Dermis blood vessel endothelial cell (primary cell): ENCODE measurements at places on chromosomes 3 and 15. TPM values are rescaled to one million over a fixed set of nuclear protein-coding genes. Genes with fewer than 3 reads are reported as not detected.
A peak's percentile ranks its signal among the peaks of the same experiment; 100 is the strongest.

AGBL1 gene
- total RNA-seq = not detected in 2 replicates

ZPLD1 gene
- 0.05 and 0.34 TPM in 2 replicates for total RNA-seq

IMPG2 gene
- 0.37 and 0.85 TPM in 2 replicates for total RNA-seq

AADAC gene
- total RNA-seq = 0.19 TPM in 1 of 2 replicates, not detected in the other

KY gene
- total RNA-seq = not detected in 2 replicates

CCRL2 gene
- total RNA-seq = 5.1 and 5.7 TPM in 2 replicates

DNAH12 gene
- under 0.01 and 0.17 TPM in 2 replicates for total RNA-seq

GRCh38 chr3:146464783-146465182, 4.6 kb downstream of the PLSCR2 start:
- DNase-seq = no peak

DNA sequence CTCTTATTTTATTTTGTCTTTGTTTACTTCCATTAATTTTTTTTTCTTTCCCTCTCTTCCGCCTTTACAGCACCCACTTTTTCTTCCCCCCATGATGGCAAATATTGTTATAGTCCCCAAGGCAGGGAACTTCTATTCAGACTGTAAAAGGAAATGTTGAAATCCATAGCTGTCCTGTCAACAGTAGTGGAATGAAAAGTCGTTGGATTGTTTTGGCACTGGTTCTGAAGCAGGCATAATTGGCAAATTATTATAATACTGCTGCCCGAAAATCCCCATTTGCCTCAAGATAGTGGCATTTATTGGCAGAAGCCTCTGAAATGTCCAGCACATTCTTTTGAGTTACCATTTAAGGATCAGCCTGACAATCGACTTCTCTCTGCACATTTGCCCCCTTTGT, 150.6 kb downstream of the TPRG1 start:
- no peak for DNase-seq

GRCh38 chr15:68326711-68327354, 49.3 kb downstream of the FEM1B start:
- no peak for DNase-seq

DNA sequence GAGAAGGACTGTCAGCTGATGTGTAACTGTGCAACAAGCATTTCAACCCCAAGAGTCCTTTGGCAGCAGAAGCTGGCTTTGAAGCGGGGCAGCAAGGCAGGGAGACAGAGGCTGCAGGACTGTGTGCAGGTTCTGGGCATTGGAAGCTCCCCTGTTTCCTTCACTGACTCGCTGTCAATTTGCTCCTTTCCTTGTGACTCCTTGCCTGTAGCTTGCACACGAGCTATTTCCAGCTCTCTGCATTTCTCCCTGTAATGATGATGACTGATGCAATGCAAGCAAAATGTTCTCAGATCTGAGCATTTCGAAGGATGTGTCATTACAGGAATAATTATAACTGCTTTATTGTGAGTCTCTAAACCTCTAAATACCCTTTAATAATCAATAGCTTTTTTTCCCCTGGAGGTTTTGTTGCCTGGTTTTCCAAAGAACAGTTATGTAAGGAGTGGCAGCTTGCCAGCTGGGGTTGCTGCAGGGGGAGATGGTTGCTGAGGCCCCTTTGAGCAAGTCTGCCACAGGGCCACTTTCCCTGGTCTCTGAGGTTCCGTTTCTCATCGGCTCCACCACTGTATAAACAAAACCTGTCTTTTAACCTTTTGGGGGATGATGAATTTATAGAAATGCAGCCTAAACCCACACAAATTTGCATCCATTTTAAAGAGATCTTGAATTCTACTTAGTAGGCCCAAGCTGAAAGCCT, 2.8 kb downstream of the APOD start:
- no peak for DNase-seq

DNA sequence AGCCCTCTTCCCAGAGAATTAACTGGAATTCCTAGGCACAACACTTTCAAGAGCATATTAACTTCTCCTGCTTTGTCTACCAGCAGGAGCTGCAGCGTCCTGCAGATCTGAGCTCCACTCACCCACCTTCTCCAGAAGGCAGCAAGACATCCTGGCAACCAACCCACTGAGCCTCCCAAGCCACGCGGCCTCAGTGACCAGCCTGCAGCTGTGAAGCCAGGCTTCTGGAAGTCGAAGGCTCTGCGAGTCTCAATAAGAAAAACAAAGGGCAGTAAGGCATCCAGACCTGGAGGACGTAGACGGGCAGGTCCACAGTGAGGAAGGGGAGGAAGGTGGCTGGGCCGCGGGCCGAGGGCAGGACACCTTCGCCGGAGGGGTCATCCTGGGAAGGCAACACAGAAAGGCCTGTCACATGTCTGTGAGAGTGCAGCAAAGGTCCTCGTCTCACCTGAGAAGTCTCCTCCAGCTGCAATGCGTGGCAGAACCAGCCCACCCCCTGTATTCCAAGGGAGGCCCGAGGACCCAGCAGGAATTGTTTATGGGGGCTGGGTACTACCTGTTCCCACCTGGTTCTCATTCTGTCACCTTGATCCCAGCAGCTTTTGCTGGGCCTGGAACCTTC, 36.2 kb downstream of the ZXDC start:
- DNase-seq = no peak

DNA sequence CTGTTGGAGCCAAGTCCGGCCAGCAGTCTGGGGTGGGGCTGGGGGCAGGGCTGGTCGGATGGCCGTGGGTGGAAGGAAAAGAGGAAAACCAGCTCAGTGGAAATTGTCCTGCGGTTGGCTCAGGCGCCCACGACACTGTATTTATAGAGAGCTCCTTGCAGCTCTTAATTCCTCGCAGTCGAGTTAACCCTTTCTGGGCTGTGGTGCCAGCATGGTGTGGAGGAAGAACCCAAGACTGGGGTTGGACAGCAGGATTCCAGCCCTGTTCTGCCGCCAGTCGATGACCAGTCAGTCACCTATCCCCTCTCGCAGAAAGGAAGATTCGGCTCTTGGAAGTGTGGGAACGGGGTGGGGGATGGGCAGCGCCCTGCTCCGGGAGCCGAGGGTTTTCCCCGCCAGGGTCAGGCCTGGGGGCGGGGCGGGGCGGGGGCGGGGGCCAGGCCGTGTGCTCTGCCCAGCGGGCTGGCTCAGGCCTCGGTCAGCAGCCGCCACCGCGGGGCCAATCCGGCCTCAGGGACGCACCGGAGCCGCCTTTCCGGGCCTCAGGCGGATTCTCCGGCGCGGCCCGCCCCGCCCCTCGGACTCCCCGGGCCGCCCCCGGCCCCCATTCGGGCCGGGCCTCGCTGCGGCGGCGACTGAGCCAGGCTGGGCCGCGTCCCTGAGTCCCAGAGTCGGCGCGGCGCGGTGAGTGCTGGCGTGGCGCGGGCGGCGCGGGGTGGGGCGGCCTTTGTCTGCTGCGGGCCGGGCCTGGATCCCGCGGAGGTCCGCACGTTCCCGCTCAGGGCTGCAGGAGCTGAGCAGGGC, at the start of gene CD276:
Gene CD276, plus strand, starts transcription at position 607 of the 804 bp plus-strand sequence. CDS start 15,257 bp downstream, outside the sequence.
- DNase-seq = peak; percentile 68

DNA sequence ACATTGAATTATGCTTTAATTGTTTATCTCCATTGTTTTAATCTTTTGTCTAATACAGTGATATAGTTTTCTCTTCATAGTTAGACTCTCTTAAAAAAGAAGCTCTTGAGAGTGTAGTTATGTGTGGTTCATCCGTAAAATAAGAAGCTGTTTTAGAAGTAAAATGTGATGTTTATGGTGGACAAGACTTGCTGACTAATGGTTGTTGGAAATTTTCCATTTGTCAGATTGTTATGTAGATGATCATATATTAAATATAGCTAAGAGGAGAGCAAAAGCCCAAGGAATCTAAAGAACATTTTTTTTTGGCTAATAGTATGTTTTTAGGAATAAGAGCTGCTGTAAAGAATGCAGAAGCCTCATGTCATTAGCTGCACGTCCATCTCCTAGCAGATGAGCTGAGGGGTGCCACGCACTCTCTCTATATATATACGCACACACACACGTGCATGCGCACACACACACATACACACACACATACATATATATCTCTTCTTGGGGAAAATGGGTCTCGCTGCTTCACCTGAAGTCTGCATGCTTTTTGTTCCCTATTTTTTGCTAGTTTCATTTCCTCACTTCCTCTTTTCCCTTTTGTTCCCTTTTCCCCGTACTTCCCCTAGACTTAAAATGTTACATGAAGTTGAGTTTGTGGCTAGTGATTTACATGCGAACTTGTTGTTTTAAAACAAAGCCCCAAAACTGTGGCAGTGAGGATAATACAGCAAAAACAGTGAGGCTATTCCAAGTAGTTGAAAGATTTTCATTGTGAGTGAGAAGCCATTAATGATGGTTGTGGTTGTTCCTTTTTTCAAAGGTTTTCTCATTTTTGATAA, 107.8 kb downstream of the MBNL1 start:
- peak; percentile 38 for DNase-seq

- no peak for DNase-seq
Measured at GRCh38 chr15:27172821-27173220, 201.8 kb downstream of the GABRG3 start.

DNA sequence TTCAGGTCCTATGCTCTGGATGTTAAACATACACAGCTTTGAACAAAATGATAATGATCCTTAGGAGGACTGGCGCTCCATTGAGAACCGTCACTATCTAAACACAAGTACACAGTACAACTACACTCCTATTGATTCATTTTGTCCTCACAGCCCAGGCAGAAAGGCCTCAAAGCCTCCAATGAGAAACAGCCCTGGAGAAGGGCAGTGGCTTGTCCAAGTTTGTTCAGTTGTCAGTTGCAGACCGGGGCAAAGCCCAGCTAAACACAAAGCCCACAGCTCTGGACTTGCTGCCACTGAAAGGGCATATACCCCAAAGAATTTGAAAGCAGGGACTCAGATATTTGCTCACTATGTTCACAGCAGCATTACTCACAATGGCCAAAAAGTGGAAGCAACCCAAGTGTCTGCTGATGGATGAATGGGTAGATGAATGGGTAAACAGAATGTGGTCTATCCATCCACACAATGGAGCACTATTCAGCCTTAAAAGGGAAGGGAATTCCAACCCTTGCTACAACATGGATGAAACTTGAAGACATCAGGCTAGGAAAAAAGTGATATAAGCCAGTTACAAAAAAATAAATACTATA, 34.7 kb downstream of the NUP210 start:
- DNase-seq = no peak

DNA sequence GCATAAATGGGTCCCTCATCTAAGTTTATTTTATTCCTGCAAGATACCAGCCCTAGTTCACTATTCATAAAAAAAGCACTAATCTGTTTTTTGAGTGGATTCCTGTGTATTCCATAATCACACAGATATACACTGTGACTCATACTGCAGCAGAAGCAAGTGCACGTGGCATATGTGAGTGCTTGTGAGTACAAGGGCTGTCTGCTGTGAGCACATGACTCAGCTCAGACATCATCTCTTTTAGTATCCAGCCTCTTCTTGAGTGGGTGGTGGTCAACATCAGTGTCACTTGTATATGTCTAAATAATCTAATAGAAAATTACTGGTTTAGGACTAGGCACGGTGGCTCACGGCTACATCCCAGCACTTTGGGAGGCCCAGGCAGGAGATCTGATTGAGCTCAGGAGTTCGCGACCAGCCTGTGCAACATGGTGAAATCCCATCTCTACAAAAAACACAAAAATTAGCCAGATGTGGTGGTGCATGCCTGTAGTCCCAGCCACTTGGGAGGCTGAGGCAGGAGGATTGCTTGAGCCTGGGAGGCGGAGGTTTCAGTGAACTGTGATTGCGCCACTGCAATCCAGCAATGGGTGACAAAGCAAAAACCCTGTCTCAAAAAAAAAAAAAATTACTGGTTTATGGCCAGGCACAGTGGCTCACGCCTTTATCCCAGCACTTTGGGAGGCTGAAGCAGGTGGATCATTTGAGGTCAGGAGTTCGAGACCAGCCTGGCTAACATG, 49.8 kb downstream of the NIPA2 start:
- peak; percentile 80 for DNase-seq

DNA sequence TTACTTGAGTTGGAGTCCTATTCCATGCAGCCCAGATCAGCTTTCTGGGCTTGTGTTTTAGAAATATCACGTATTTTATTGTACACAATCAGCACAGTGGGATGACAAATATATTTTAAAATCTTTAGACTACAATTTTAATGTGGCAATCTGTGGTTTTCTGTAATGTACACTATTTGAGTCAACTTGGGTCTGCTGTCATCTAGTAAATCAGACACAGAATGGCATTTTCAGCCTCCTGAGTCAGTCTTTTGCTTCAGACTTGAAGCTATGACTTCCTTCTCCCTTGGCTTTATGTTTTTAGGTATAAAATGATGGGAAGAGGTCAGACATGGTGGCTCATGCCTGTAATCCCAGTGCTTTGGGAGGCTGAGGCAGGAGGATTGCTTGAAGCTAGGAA, 232.1 kb downstream of the NECTIN3 start:
- DNase-seq = no peak

DNA sequence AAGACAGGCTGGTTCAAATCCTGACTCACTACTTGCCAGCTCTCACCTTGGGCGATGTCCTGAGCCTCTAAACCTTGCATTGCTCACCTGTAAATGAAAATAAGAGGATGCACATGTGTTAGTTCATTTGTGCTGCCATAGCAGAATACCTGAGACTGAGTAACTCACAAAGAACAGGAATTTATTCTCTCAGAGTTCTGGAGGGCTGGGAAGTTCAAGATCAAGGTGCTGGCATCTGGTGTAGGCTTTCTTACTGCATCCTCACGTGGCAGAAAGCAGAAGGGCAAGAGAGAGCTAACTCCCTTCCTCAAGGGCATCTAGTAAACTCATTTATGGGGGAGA, 222.7 kb downstream of the MTHFS start:
- no peak for DNase-seq

DNA sequence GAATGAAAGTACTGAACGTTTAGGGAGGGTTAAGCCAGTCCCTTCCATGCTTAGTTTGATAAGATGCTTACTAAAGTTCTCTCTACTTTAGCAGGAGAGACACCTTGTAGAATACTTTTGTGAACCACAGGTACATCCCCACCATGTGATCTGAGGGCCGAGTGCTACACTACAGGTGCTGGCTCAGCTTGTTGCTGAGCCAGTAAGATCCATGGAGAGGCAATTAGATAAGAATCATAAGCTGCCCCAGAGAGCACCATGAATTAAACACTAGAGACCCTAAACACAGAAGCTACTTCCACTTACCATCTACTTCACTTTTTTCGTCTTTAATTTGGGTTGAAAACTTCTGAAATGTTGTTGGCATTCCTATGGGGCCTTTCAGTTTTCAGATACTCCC, 70.5 kb upstream of the GOLGA8B start:
- DNase-seq = no peak

DNA sequence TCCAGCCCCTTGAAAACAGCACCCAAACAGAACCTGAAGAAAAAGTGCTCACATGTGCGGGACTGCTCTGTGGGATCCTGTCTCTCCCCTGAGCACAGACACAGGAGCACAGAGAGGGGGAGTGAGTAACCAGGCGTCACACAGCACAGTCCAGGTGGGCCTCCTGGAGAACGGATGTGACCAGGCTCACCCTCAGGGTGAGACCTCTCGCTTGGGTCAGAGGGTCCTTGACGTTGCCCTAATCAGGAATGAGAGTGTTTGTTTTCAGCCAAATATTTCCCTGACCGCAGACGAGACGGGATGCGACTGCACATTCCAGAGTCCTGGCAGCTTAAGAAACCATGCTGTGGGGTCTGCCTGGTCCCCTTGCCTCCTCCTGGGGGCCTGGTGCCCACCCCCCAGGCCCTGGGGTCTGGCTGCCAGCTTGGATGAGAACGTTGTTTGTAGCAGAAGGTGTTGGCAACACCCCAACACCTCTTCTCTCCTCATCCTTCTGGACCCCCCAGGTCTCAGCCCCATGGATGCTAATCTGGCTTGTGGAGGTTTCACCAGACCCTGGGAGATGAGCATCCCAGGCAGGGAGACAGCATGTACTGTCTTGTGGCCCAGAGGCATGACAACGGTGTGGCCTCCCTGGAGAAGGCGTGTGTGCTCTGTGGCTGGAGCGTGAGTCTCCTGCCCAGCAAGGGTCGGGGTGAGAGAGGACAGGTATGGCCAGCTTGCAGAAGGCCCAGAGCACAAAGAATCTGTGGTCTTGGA, 42.1 kb upstream of the SLC6A6 start:
- DNase-seq = no peak

- no peak for DNase-seq
Measured at GRCh38 chr3:169501061-169501460, 162.5 kb downstream of the MECOM start.
